ENCODE measurements at places on chromosomes 1 and 21.
A peak's percentile ranks its signal among the peaks of the same experiment; 100 is the strongest.

DNA sequence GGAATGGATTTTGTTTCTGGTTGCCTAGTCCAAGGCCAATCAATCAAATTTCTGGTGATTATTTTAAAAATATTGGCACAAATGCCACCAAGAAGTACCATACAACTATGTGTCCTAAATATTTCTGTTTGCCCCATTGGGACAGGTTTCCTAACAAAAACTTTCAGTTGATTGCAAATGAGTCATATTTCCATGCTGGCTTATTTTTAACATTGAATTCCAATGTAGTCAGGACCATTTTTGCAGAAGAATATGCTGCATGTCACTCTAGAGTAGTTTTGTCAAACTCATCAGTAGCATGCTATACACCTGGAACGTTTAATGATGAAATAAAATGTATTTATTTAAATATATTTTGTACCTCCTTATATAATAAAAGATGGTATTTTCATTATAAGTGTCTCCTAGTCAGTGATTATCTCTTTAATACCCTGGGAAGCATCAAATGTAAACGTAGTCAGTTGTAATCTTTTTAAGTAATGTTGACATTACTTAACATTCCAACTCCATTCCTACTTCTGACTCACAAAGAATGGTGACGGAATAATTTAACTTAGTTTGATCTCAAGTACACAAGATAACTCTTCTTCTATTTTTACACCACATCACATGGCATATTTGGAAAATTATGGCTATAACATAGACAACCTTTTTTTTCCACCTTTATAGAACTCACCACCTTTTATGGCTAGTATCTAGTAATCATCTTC lies 39.0 kb upstream of the USH2A start:
- no peak for DNase-seq

- DNase-seq: no peak
Observed at GRCh38 chr1:118995312-118996016, 7.3 kb upstream of the TBX15 start.

GRCh38 chr1:45512641-45513054 lies 9.0 kb downstream of the PRDX1 start:
- DNase-seq: peak; percentile 56

DNA sequence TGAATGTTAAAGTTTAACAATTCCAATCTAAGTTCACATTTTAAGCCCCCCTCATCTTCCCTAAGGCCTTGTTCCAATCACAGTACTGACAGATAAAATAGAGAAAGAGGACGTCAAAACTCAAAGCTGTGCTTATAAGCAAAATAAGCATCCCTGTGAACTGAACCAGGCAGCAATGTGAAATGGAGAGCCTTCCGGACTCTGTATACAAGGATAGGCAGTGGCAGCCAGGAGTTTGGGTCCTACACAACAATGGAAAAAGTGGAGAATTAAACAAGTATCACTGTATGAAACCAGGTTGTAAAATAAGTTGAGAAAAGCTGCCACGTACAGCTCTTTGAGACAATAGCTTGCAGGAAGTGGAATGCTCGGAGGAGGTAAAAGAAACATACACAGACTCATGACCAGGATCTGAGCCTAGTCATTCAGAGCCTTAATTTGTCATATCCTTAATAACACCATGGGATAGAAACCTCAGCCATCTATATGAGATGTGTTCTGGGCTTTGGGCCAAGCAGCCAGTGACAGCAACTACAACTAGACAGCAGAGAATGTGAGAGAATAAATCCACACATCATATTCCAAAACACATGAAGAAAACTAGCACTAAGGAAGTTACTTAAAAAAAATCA lies 55.2 kb upstream of the PALMD start:
- DNase-seq: no peak

DNA sequence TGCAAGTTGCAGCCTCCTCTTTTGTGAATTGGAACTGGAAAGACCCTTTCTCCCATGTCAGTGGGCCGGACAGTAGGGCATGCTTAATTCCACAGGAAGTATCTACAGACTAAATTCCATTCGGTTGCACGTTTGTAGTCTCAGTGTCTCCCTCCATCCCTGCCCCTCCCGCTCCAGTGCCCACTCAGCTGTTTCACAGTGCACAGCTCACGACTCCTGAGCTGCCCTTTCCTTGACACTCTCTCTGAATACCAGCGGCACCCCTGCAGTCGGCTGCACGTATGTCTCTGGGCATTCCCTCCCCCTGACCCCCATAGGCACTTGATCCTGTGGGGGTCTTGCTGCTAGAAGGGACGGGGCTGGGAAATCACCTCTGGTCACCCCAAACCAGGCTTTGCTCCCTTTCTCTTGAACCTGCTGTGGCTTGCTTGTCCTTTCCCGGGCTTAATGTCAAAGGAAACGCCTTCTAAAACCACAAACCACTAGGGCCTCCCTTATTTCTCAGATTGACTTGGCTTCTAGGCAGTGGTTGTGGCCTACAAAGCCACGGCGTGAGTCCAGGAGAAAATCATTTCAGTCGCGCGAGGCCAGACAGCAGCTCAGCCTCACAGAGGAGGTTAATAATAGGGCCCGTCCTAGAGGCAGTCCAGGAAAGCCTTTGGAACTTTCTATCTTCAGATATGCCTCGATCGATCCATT lies 365.3 kb upstream of the PROX1 start:
- no peak for DNase-seq

DNA sequence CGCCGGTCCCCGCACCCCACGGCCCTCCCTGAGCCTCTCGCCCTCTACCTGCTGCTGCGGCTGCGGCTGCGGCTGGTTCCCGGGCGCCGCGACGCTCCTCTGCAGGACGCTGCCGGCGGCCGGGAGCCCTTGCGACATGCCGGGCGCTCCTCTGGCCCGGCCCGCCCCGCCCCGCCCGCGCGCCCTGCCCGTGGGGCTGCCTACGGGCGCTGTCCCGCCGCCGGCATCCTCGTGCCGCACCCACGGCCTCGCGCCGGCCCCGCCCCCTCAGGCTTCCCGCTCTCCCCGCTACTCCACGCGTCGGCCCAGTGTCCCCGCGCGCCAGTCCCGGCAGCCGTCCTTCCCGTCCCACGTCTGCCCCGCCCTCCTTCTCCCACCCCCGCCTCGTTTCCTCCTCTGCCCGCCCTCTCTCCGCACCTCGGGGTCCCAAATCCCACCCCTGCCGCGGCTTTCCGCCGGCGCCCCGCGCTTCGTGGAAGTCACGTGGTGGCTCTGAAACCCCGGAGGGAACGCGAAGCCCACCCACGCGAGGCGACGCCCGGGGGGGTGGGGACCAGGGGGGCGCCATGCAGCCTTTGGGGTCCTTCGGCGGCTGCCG lies at the start of gene BATF3:
TSS of gene BATF3 (minus strand) at position 216 of the 598 bp plus-strand sequence. CDS start at position 138, 78 bp downstream.
- peak; percentile 38 for DNase-seq

GRCh38 chr1:3625151-3625907 lies 514 bp downstream of the TPRG1L start:
- no peak for DNase-seq

DNA sequence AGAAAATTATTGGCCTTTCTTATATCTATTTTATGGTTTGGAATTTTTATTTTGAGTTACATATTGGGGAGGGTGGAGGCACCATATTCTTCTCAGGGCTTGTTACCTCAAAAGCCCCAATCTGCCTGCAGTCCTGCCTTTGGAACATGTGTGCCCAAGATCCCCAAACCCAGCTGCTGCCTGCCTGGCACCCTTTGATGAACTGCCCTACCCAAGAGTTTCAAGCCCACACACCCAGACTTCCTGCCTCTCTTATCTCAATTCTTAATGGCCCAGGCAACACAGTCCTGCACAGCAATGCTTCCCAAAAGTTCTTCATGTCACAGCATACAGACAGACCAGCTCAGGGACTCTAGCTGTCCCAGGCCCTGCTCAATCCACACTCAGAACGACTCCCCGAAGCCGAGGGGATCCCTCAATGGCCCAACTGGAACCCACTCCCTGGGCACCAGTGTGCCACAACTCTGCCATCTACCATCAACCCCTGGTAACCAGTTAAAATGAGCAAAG lies 19.2 kb downstream of the OLFML2B start:
- no peak for DNase-seq

- no peak for DNase-seq
Observed at GRCh38 chr1:75838079-75838478, 41.4 kb downstream of the MSH4 start.

DNA sequence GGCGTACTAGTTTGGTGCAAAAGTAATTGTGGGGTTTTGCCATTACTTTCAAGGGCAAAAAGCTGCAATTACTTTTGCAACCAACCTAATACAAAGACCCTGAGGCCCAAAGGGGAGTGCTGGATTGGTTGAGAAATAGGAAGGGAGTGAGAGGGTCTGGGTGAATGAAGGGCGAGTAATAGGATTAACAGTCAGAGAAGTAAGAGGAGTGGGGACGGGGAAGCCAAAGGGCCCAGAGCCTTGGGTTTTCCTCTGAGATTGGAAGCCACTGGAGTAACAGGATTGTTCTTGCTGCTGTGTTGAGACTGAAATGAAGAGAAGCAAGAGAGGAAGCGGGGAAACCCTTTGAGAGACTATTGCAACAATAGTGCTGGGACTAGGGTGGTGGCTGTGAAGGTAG lies 19.0 kb upstream of the PRELP start:
- no peak for DNase-seq

DNA sequence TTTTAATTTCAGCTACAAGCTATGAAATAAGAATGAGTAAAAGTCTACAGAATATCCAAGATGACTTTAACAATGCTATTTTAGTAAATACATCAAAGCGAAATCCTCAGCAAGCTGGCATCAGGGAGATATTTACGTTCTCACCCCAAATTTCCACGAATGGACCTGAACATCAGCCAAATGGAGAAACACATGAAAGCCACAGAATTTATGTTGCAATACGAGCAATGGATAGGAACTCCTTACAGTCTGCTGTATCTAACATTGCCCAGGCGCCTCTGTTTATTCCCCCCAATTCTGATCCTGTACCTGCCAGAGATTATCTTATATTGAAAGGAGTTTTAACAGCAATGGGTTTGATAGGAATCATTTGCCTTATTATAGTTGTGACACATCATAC lies 13.7 kb upstream of the CLCA1 start:
- DNase-seq: no peak

- no peak for DNase-seq
Observed at GRCh38 chr1:210940081-210940617, 193.8 kb downstream of the KCNH1 start.

- no peak for DNase-seq
Observed at GRCh38 chr1:9843576-9843945, 19.8 kb upstream of the CLSTN1 start.

DNA sequence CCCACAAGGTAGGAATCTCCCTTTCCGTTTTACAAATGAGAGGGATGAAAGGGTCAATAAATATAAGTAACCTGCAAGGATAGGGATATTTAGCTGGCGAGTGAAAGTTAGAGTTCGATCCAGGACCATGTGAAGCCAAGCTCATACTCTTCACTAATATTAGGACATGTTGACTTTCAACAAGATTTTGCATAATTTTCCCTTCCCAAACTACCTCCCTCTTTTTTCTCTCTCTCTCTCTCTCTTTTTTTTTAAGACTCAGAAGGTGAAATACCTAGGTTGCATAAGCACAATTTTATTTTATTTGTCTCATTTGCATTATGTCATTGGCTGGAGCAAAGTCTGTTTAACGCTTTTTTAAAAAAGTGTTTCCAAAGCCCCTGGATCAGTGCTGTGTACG lies 8.1 kb upstream of the MT1HL1 start:
- no peak for DNase-seq

GRCh38 chr21:41425588-41425953 lies 468 bp upstream of the MX1 start:
- DNase-seq: no peak

- DNase-seq: peak; percentile 83
Observed at GRCh38 chr1:94873520-94874351, 53.2 kb downstream of the CNN3 start.

- no peak for DNase-seq
Observed at GRCh38 chr1:89946532-89946931, 48.4 kb upstream of the ZNF326 start.

- no peak for DNase-seq
Observed at GRCh38 chr1:247347477-247348222, 16.0 kb upstream of the ZNF496 start.

DNA sequence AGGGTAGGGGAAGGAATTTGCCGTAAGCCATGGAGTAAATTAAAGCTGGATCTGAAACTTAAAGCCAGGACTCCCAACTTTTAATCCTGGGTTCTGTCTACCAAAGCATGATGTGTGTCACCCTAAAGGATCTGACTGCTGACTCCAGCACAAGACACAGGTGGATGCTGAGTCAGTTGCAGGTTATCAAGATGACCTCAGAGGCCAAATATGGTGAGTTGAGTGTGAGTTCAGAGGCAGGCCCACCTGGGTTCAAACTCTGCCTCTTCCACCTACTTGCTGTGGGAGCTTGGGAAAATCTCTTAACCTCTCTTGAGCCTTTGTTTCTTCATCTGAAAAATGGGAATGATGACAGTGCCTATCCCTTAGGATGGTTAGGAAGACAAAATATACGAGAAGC lies 16.7 kb upstream of the LDLRAP1 start:
- no peak for DNase-seq

- no peak for DNase-seq
Observed at GRCh38 chr1:2575801-2576663, 10.5 kb upstream of the PRXL2B start.

DNA sequence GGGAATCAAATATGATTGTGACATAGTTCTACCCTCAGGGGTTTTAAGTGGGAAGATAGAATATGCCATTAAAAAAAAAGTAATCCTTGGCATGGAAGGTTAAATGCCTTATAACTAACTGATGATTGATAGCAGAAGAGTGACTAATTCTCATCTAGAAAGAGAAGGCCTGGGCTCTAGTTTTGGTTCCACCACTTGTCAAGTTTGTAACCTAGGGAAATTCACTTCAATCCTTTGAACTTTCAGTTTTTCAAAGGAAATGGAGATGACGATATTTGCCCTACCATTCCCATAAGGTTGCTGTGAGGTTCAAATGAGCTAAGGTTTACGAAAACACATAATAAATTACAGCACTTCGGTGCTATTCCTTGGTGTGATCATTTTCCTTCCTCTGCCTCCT lies 88.5 kb downstream of the GPR88 start:
- DNase-seq: no peak

GRCh38 chr1:6243053-6243834 lies 735 bp upstream of the HES3 start:
- DNase-seq: no peak

- no peak for DNase-seq
Observed at GRCh38 chr1:202145068-202145743, 669 bp upstream of the ARL8A start.

DNA sequence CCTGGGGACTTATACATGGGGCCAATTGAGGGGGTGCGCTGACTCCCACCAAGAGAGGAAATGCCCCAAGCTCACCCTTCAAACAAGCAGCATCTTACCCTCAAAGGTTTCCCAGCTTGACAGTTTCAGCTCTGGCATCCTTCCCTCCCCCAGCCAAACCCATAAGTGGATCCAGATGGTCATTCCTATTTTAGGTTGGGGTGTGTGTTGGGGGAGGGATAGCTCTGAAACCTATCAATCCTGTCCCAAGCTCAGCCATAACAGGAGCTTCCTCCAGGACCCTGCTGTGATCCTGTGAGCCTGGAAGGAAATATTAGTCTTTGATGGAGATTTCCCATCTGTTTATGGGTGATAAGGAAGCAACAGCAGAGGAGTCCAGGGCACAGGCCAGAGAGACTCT lies 3.4 kb upstream of the TMEM222 start:
- DNase-seq: no peak

- peak; percentile 79 for DNase-seq
Observed at GRCh38 chr1:1432951-1433803, 2.3 kb upstream of the VWA1 start.

GRCh38 chr21:41365377-41366107 lies 3.7 kb downstream of the MX2 start:
- DNase-seq: peak; percentile 5
